ENCODE measurements at places on chromosomes 12 and 14. TPM values are rescaled to one million over a fixed set of nuclear protein-coding genes. Genes with fewer than 3 reads are reported as not detected.

- no peak for DNase-seq
Observed at GRCh38 chr12:2092354-2092753, 39.6 kb downstream of the CACNA1C start.

- no peak for DNase-seq
Observed at GRCh38 chr12:26937443-26937862, 328 bp downstream of the INTS13 start.

DNA sequence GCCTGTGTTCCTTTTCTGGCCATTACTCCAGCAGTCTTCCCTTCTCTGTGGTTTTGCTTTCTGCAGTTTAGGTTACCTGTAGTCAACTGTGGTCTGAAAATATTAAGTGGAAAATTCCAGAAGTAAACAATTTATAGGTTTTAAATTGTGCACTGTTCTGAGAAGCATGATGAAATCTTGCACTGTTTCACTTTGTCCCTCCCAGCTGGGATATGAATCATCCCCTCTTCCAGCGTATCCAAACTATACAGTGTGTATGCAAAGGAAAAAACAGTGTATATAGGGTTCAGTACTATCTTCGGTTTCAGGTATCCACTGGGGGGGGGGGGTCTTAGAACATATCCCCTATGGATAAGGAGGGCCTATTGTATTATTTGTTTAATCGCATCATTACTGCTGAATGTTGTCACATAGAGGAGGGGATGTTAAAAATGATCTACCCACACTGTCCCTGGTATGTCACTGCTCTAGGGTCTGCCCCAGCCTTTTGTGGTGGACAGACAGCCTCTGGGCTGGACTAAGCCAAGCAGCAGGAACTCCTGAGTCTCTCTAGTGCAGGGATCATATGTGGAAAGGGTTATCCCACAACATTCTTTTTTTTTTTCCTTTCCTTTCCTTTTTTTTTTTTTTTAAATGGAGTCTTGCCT, 109.1 kb upstream of the MAX start:
- no peak for DNase-seq

MARK3 gene
- 72.5 TPM for total RNA-seq

GRCh38 chr12:117100251-117100650, 1.0 kb upstream of the TESC start:
- DNase-seq, result peak; percentile 15

TCTN2 gene
- 12.1 TPM for total RNA-seq

GRCh38 chr14:68866991-68867533, 74.2 kb upstream of the ZFP36L1 start:
- no peak for DNase-seq

DNA sequence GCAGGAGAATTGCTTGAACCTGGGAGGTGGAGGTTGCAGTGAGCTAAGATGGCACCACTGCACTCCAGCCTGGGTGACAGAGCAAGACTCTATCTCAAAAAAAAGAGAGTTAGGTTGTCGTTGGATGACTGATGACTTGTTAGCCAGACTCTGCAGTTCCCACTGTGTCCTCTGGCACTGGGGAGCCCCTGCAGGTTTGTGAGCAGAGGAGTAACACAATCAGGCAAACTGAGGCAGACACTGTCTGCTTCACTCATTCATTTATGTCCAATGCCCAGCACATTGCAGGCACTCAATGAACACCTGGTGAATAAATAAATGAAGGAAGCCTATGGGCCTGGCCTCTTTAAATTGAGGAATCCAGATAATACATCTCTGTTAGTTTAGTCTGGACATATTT, 41.2 kb upstream of the BCL11B start:
- DNase-seq, result no peak

DNA sequence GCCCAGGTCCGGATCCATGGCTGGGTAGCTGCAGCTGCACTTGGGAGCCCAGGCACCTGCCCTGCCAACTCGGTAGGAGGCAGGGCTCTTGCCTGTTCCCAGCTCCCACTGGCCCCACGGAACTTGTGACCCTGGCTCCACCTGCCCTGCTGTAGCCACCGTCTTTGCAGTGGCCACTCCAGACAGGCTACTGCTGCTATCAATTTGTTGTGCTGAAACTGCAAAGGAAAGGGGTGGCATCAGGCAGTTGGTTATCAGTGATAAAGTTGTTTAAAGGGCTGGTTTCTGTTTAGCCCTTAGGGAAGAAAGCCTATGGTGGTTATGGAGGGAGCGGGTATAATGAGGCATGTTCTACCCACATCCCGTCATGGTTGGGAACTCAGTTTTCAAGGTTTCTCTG, 32.1 kb upstream of the ARID2 start:
- no peak for DNase-seq

KRT6C gene
- total RNA-seq, result not detected

DNA sequence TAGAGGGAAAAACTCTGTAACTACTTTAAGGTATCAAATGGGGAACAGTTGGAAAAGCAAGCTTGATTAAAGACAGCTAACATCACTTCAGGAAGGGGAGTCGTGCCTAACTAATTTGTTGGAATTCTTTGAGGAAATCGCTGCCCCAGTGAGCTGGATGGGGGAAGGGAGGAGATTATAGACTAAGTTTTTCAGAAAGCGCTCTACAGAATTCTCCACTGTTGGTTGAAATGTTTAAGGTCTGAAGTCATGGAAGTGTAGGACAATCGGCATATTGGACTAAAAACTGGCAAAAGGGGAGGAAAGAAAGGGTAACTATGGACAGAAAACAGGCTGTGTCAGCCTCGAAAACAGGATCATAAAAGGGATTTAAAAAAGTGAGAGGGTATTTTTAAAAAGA, 229.9 kb upstream of the HMGA2 start:
- DNase-seq, result no peak

DNA sequence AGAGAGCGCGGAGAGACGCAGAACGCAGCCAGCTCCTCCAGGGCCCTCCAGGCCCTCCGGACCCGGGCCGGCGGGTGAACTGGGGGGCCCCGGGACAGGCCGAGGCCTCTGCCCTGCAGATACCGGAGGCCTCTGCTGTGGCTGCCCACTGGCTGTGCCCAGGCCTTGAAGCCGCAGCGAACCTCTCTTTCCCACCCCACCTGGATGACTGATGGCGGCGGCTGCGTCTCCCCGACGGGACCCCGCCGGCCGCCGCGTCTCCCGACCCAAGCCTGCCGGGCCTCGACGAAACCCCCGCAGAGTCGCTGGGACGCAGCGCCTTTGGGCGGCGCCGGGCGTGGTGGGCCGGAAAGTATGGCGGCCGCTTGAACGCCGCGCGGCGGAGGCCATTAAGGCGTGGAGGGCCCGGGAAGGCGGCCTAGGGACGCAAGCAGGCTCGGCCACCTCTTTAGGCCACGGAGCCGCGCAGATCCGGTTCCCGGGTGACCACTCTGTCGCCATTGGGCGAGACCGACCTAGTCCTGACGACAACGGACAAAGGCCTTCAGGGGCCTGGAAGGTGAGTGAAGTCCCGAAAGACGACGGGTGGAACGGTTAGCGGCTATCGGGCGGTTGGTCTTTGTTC, 8.4 kb upstream of the ERGIC2 start:
- no peak for DNase-seq

RNF10 gene
- total RNA-seq, result 141 TPM

HOXC13 gene
- 3.8 TPM for total RNA-seq

MMP14 gene
- 17.8 TPM for total RNA-seq

DNA sequence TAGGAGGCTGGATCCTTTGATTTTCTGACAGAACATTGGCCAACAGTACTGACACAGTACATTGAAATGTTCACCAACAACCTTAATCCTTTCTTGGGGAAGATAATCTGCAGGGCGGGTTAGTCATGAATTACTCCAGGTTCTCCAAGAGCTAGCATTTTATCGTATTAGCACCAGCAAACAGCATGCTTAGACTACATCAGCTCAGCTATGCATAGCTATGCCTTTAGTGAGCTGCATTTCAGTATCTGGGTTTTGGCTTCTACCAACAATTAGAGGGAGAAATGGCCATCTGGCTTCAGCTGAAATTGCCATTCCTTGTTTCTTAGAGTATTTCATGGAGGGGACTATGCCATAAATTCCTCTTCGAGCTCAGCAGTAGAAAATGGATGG, 33.8 kb downstream of the SAMD4A start:
- DNase-seq, result no peak

SALL2 gene
- 0.47 TPM for total RNA-seq

DIO2 gene
- total RNA-seq, result 0.10 TPM

DNA sequence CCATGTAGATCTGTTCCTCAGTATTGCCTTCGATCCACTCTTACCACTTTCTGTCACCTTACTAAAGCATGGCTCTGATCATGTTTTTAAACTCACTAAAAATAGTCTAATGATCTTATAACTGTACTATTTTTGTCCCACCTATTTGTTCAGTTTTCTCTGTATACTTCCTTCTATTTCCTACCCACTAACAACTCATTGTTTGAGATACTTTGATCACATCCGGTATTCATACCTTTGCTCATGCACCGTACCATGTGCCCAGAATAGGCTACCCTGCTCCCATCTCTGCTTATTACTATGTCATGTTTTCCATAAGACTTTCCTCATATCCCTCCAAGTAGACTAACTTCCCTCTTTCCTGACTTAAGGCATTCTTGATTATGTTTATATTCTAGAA, 128.6 kb downstream of the MED13L start:
- DNase-seq, result no peak

- DNase-seq, result no peak
Observed at GRCh38 chr14:34711169-34711568, 3.2 kb downstream of the CFL2 start.

KRT71 gene
- total RNA-seq, result not detected

GPRC5A gene
- total RNA-seq, result 305 TPM

- peak; percentile 62 for DNase-seq
Observed at GRCh38 chr14:32252030-32252670, 49.1 kb upstream of the RNU6-8 start.
